ENCODE measurements at places on chromosomes 7 and 10.

DNA sequence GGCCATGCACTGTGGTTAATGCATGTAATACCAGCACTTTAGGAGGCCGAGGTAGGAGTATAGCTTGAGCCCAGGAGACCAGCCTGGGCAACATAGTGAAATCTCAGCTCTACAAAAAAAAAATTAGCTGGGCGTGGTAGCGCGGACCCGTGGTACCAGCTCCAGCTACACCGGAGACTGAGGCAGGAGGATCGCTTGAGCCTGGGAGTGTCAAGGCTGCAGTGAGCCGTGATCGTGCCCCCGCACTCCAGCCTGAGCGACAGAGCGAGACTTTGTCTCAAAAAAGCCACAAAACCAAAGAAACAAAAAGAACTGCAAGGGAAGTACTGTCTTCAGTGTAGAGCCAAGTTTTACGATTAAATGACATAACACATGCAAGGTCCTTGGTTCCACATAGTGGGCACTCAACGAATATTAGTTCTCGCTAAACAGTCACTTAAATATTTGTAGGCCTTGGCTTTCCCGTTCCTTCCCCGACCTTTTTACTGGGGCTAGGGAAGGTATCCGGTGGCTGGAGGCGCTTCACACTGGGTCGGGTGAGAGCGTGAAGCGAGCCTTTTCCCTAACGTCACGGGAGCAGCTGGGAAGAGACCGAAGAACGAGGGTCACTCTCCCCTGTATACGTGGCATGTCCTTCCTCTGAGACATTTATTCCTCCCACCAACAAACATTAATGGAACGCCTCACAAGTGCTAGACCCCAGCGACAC is 993 bp upstream of the SND1 start:
- no peak for DNase-seq

- DNase-seq = no peak
Measured at GRCh38 chr7:42237811-42238541, 967 bp upstream of the GLI3 start.

GRCh38 chr10:98418665-98419468 is 3.9 kb upstream of the PYROXD2 start:
- DNase-seq = no peak

DNA sequence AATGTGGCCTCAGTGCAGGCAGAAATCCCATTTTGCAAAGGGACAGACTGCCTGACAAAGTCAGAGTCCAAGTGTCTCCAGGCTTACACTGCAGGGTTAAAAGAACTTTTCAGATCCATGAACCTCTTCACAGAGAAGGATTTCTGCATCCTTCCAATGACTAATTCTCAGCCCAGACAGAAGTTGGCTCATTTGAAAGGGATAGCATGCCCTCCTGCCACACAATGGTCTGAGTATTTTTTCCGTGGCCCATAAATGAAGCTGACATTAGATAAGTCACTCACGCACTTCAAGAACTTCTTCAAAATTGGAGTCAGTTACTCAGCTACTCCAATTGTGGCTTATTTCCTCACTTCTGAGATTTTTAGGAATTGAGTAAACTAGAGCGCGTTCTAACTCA is 170.2 kb downstream of the PLXNA4 start:
- DNase-seq = no peak

GRCh38 chr10:7006566-7006965 is 404.3 kb downstream of the SFMBT2 start:
- DNase-seq = no peak

DNA sequence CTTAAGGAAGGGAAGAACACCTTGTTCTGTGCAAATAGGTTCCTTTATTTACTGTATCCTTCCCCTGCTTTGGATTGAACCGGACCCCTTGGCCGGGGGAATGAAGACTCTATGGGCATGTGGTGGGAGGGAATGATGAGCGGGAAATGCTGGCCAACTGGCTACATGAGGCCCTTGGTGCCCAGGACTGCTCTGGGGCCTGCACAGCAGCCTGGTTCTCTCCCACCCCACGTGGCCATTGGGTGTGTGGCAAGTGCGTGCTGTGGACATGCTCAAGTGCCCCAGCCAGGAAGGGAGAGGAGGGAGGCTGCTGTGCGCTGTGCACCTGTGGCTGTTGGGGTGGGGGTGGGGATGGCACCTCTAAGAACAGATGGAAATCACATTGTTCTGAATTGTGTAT is 917.0 kb upstream of the GHITM start:
- no peak for DNase-seq

DNA sequence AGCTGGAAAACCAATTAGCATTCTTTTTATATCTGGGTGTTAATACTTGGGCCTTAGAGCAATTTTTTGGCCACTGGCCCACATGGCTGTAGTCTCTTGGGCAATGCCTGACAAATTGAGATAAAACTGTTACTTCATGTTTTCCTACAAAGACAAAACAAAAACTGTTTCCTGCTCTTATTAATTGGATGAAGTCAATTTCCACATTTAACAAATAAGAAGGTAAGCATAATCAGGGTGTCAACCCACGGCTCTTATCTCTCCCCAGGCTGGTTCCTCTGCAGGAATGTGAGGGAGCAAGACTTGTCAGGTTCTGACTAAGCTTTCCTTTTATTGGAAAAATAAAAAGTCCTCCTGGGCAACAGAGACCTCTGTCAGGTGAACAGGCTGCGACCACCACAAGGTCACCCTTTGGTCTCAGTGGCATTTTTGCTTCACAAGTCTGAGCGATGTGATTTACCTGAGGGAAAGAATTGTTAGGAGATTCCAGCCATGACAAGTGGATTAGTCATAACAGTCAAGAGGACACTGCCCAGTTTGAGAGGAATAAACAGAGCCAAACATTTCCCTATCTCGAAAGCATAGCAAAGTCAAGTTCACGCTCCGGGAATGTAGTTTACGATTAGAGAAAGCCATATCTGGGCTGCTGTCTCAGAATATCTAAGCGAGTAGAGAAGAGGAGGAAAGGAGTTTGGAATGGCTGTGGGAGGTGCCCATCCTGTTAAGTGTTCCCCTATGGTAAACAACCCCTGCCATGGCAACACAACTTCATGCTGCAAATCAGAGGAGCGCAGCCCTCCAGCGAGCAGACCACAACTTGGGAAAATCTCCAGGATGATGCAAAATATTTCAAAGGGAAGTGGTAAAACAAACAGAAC is 144.4 kb downstream of the TES start:
- DNase-seq = no peak

DNA sequence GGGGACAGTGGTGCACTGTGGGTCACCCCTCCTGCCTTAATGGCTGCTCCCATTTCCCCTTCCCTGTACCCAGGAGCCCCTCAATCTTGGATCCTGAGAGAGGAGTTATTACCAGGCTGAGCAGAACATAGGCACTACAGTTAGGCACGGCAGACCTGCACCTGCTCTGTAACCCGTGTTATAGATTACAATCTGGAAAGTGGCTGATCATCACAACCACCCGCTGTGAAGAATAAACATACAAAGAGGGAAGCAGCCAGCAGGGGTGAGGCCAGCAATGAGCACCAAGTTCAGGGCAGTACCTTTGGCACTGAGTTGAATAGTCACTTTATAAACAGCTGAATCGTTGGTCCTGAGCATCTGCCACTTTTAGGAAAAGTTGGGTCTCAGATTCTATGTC is 1.7 kb downstream of the CDHR1 start:
- DNase-seq = no peak

- DNase-seq = no peak
Measured at GRCh38 chr7:102891693-102892261, 21.0 kb upstream of the LRRC17 start.

GRCh38 chr7:57412168-57412567 is 37.8 kb upstream of the ZNF716 start:
- DNase-seq = no peak

- no peak for DNase-seq
Measured at GRCh38 chr7:43502941-43503340, 80.0 kb upstream of the STK17A start.

DNA sequence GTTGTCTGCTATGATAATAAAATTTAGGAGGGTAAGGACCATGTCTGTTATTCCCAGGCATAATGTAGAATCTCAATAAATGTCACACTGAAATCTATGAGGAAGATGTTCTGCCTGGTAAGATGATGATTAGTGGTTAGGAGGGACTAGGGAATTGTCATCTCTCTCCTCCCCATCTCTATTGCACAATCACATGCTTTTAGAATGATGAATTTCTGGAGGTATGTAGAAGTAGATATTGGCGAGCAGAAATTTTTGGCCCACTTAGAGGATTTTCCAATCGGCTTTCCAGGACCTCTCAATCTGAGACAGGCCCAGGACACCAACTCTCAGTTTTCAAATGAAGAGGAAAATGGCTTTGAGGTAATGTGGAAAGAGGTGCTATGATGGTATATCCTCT is 2.0 kb upstream of the PITX3 start:
- no peak for DNase-seq

- no peak for DNase-seq
Measured at GRCh38 chr7:27947586-27948278, 207.8 kb downstream of the TAX1BP1 start.

- DNase-seq = no peak
Measured at GRCh38 chr7:30925913-30926312, 14.3 kb downstream of the AQP1 start.

- no peak for DNase-seq
Measured at GRCh38 chr7:111796671-111797070, 234.4 kb upstream of the IMMP2L start.

GRCh38 chr7:32765185-32765584 is 126.4 kb downstream of the KBTBD2 start:
- no peak for DNase-seq

DNA sequence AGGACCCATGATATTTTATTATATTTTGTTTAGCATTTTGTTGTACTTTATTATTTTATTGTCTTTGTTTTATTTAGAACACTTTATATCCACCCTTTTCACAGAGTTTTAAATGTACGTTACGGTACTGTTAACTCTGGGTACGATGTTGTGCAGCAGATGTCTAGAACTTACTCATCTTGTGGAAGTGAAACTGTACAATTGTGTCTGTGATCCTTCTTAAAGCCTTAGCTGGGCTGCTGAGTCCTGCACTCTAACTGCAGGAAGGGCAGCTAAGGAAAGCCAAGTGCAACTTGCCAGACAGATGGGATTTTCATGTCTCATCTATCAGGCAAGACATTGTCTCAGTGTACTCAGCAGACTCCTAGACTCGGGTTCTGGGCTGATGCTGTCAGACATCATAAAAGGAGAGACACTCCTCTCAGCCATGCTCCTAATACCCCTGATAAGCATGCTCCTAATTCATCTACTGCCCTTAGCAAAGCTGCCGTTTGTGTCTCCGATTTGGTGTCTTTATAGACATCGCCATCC is 14.6 kb upstream of the INSYN2A start:
- DNase-seq = no peak

DNA sequence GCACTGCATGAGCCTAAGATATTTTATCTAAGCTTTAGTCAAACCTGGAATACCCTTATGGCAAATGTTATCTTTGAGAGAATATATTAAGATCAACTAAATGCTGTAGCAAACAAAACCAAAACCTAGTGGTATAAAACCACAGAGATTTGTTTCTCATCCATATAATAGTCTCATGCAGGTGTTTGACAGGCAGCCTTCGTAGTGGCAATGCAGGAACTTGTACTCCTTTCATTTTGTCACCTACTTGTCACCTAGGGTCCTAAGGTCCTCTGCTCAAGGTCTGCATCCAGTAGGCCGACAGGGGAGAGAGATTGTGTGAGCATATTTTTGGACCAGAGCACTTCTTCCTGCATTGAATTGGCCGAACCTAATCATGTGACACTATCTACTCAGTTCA is 352.6 kb downstream of the GPR37 start:
- DNase-seq = no peak

- DNase-seq = no peak
Measured at GRCh38 chr10:75565286-75566251, 134.1 kb downstream of the LRMDA start.

GRCh38 chr10:102661658-102662028 is 17.4 kb downstream of the TRIM8 start:
- no peak for DNase-seq

GRCh38 chr10:131730771-131731497 is 169.9 kb upstream of the PPP2R2D start:
- no peak for DNase-seq

GRCh38 chr10:8919280-8919679 is 864.8 kb downstream of the GATA3 start:
- no peak for DNase-seq

DNA sequence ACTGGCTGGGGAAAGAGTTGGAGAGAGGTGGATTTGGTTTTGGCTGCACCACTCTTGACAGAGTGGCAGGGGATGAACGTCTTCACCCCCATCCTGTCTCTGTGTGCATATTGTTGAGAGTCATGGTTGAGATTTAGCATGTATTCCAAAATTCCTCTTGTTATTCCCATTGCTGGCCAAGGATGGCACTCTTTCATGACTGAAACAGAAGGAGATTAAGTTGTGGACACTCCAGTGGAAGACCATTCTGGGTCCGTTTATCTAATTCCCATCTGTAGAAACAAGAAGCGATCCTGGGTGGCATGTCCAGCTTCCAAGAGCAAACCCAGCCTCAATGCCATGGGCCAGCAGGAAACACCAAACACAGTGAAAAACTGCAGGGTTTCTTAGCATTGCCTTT is 469.0 kb upstream of the IGFBP3 start:
- DNase-seq = no peak

- no peak for DNase-seq
Measured at GRCh38 chr7:27526611-27527347, 135.9 kb downstream of the HIBADH start.

DNA sequence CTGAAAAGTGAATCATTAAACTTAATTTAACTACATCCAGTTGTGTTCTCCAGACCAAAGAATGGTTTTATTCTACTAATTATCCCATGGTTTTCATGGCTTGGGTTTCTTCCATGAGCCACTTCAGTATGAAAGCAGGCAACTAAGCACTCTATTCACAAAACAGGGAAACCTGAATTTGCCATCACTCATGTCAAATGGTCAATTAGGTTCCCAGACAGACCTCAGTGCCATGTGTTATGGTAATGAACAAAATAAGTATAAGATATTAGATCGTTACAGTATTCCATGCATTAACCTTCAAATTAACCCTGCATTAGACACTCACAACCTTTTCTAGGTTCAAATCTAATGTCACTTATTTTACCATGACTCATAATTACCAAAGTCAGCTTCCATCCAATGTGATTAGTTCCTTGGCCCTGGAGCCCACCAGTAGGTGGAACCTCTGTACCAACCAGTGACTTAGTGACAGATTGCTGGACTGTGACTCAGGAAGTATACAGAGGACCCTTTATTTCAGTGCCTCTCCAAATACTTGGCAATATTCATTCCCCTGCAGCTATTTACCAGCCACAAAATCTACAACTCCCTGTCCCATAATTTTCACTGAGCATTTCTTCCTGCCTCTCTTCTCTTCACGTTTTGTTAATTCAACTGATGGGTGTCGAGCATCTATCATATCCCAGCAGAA is 1270.2 kb upstream of the SORCS1 start:
- no peak for DNase-seq

DNA sequence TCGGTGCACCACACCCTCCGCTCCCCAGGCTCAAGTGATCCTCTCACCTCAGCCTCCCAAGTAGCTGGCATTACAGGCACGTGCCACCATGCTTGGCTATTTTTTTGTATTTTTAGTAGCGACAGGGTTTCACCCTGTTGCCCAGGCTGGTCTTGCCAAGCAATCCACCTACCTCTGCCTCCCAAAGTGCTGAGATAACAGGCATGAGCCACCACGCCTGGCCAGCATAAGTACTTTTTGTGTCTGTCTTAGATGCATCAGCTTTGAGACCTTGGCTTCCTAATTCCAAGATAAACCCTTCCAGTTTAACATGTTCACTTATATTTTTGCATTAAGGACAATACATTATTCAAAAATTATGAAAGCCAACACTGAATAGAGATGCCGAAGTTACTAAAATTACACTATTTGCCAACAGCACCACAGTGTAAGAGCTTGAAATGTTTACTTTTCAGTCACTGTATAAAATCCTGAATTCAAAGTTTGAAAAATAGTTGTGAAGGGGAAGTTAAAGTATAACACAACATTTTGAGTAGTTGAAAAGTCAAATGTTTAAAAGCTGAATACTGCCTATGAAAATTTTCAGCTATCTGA is 36.5 kb downstream of the ANKIB1 start:
- no peak for DNase-seq
